ENCODE measurements at places on chromosomes 4 and X. TPM values are rescaled to one million over a fixed set of nuclear protein-coding genes. Genes with fewer than 3 reads are reported as not detected.

GRCh38 chr4:169506903-169507302, 105.5 kb downstream of the NEK1 start:
- no peak for DNase-seq

DNA sequence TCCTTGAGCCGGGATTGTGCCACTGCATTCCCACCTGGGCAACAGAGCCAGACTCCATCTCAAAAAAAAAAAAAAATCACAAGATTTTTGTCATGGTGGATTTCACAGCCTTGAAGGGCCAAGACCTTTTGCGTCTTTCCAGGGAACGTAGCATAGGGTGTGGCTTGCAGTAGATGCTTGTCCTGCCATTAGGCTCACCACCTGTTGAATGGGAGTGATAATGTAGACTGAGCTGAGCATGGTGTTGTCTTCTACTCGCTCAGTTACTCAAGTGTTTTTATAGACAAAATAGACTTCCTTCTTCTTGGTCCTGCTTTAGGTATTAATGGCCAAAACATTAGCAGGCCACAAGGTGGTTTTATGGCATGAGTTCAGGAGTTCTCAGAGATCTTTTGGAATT, 40.8 kb downstream of the JADE1 start:
- DNase-seq: no peak

DNA sequence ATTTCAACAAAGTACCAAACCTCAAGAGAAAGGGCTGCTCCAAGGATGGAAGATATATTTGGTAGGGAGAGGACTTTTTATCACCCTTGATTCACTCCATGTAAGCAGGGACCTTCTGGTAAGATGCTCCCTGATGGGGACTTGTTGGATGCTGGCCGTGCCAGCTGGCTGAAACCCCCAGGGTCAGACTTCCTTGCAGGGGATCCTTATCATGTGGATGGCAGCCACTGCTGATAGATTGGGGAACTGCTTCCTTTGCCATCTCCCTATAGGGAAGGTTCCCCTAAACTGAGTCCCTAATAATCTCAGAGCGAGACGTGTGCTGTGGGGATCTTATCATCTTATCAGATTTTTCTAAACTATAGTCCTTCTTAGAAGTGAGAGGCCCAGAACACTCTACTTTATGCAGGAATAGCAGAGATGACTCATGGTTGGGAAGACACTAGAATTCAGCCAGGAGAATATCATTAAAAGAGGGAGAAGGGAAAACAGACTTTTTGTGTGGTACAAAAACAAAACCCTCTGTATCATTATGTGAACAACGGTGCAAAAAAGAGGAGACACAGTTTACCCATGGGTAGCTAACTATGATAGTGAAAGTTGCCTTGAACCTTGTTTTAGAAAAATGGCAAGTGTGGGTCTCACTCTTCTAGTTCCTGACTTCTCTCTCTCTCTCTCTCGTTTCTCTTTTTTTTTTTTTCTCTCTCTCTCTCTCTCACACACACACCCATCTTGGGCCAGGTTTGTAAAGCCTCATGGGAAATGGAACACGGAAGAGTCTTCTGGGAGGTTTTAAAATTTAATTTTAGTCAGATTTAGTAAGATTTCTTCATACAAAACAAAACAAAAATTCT, 16.1 kb downstream of the RHOH start:
- DNase-seq: peak; percentile 37

STOX2 gene
- not detected for total RNA-seq

SRPX gene
- total RNA-seq: 151 TPM

TMEM164 gene
- 26.7 TPM for total RNA-seq

DNA sequence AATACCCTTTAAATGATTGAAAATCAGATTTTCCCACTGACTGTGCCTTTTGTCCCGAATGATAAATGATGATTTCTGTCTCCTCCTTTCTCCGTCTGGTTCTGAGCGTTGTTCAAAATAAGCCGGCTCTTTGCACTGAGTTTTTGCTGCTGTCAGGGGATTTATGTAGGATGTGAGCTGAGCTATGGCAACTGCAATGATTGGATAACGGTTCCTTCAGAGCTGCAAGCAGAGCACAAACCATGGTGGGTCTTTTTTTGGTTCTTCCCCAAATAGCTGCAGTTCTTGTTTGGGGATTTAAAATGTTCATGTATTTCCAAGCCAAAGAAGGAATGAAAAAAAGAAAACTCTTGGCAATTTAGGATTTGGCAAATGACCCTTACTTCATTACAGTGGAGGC, 124.5 kb upstream of the CASK start:
- no peak for DNase-seq

- peak; percentile 87 for DNase-seq
Observed at GRCh38 chr4:156547439-156547838, 424.2 kb downstream of the PDGFC start.

GRCh38 chr4:112421911-112422310, 94.1 kb downstream of the NEUROG2 start:
- no peak for DNase-seq

ARHGEF9 gene
- total RNA-seq: 12.1 TPM

DNA sequence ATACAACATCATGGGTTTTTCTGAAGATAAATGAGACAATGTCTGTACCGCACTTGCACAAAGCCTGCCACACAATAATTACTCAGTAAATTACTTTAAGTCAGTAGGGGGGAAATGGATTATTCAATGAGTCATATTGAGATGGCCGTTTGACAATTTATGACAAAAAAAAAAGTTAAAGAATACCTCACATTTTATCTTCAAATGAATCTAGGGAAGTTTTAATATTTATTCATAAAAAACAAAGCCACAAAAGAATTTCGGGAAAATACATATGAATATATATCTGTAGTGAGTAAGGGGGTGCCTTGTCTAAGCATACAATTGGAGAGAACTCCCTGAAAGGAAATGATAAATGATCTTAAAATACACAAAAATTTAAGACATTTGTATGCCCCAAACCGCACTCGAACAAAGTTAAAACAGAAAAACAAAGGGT, 197.0 kb upstream of the SLC7A11 start:
- peak; percentile 37 for DNase-seq

GRCh38 chr4:46388857-46389256, 1.1 kb downstream of the GABRA2 start:
- no peak for DNase-seq

DNA sequence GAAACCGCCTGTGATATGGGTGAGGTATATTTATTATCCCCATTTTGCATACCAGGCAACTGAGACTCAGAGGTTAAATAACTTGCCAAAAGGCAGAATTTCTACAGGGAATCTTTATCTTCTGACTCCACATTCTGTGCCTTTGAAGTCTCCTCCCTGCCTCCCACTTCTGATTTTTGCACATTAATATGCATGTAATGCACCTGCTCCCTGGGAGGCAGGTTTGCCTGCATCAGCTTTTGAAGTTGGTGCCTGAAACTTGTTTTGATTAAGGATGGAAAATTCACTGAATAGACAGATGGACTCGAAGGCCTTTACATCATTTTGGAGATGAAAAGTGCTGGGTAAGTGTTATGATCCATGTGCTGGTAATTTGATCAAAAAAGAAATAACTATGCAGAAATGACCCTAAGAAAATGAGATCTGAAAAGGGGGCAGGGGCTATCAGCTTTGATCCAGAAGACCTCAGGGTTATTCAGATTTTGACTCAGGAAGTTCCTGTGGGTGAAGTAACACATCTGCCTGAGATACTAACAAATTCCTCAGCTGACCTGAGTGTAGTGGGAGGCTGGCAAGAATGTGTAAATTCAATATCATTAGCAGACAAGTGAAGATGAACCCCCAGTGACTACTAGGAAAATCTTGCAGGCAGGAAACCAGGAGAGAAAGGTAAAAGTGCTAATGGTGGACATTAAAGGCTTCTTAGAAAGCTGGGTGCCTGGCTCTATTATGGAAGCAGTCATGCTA, 167.5 kb upstream of the BOD1L1 start:
- DNase-seq: no peak

UTP14A gene
- 53.5 TPM for total RNA-seq

RGS12 gene
- total RNA-seq: 10.3 TPM

GRCh38 chr4:6779667-6780565, 2.6 kb upstream of the KIAA0232 start:
- no peak for DNase-seq

GRCh38 chr4:107035819-107036583, at the start of gene DKK2:
Gene DKK2 (minus strand): TSS chr4:107036313. CDS start chr4:107035591, 722 bp downstream.
- DNase-seq: peak; percentile 21

DNA sequence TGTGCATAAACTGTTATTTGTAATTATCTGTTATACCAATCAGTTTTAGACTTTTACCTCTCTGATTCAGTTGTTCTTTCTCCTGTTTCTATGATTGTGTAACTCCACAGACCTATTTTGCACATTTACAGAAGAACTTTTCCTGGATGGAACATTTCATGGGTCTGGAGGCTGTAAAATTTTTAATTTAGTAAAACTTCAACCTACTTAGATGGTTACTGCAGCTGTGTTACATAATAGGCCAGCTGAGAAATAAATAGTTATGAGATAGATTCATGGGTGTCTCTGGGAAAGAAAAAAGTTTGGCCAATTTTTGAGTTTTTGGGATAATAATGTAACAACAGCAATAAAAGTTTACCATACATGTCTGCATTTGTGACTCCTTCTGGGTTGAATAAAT, 253.5 kb downstream of the ARHGAP24 start:
- no peak for DNase-seq

GRCh38 chr4:185215261-185215660, 5.9 kb downstream of the SNX25 start:
- no peak for DNase-seq

- DNase-seq: no peak
Observed at GRCh38 chrX:9560219-9560618, 95.4 kb downstream of the TBL1X start.

DNA sequence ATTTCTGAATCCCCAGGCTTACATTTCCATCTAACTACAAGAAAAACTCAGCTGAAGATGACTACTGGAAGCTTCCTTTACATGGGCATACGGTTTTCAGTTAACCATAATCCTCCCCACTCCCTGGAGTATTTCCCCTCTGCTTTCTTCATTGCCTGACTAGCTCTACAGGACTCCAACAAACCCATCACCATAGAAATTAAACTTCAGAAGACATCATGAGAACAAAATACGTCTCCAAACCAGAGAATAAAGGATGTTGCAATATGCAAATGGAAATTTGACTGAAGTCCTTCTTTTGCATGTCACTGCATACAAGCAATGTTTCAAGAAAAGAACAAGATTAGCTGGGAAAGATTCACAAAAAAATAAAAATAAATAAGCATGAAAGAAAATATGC, 170.2 kb upstream of the PCDH18 start:
- no peak for DNase-seq

- no peak for DNase-seq
Observed at GRCh38 chr4:48588230-48589097, 98.4 kb downstream of the ZAR1 start.

DNA sequence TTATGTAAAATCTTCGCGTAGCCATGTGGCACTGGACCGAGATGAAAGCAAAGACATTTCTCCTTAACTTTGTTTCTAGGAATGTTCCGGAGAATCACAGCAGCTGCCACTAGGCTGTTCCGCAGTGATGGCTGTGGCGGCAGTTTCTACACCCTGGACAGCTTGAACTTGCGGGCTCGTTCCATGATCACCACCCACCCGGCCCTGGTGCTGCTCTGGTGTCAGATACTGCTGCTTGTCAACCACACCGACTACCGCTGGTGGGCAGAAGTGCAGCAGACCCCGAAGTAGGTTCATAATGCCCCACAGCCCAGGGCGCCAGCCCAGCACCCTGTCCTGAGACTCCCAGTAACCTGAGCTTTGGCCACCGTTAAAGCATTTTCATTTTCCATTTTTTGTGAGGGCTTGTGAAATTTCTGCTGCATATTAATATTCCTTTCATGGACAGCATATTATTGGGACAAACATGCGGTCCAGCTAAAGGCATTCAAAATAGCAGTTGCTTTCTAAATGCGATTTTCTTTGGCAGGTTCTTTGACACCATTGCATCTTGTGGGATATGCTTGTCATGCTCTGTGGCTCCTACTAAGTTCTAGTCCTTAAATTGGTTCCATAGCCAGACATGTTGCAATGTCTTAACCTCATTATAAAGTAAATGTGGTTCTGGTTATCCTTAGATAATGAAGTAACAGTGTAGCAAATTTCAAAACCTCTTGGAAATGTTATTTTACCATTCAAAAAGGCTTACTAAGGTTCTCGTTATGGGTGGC, 49.1 kb upstream of the MSANTD1 start:
- DNase-seq: no peak

GRCh38 chr4:14652522-14652921, 349.8 kb upstream of the CPEB2 start:
- DNase-seq: no peak

SORBS2 gene
- total RNA-seq: 14.6 TPM

DNA sequence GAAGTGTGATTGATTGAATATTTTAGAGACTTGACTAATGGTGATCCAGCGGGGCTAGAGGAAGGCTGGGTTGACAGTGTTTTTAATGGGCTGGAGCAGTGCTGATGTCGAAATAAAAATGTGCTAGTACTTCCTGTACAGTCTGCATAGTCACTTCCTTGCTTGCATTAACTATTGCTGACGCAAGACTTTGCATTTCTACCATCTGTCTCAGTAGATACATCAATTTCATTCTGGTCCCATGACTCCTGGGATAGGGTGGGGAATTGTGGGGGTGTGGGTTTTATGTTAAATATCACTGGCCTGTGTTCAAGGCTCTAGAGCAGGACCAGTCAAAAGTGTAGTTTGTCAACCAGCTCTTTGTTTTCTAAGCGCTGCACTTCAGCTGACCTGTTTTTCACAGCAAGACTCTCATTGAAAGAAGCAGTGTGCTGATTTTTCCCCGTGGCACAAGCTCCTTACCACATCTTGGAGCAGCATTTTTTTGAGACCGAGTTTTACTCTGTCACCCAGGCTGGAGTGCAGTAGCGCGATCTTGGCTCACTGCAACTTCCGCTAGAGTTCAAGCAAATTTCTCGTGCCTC, 35.2 kb upstream of the PHEX start:
- peak; percentile 65 for DNase-seq

GRCh38 chrX:82041034-82041433, 839.1 kb downstream of the SH3BGRL start:
- DNase-seq: no peak

SNCA gene
- not detected for total RNA-seq

- no peak for DNase-seq
Observed at GRCh38 chr4:165721815-165722214, 151.2 kb upstream of the TLL1 start.

- DNase-seq: no peak
Observed at GRCh38 chr4:180630012-180630665, 1613.1 kb upstream of the TENM3 start.

GRCh38 chr4:138685316-138685715, 330.3 kb upstream of the NOCT start:
- no peak for DNase-seq

GRCh38 chr4:86338989-86339388, 20.9 kb downstream of the MAPK10 start:
- peak; percentile 93 for DNase-seq
